Right kidney (tissue), 9 donors: ENCODE measurements at places on chromosomes 6 and 20.

DNA sequence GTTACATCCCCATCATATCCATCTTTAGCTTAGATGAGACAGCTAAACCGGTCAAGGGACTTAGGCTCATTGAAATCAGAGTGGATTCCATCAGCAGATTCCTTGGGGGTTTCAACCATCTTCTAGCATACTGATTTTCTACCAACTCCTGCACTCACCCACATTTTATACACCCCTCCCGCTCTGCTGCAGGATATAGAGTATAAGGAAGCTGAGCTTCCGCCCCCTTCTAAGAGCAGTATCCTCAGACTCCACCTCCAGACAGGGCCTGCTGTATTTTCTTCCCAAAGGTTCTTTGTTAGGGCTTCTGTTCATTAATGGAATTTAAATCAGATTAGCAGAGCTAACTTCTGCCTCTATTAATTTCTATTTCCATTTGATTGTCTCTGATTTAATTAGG is 9.9 kb upstream of the NHLRC1 start:
- DNase-seq, result no peak

DNA sequence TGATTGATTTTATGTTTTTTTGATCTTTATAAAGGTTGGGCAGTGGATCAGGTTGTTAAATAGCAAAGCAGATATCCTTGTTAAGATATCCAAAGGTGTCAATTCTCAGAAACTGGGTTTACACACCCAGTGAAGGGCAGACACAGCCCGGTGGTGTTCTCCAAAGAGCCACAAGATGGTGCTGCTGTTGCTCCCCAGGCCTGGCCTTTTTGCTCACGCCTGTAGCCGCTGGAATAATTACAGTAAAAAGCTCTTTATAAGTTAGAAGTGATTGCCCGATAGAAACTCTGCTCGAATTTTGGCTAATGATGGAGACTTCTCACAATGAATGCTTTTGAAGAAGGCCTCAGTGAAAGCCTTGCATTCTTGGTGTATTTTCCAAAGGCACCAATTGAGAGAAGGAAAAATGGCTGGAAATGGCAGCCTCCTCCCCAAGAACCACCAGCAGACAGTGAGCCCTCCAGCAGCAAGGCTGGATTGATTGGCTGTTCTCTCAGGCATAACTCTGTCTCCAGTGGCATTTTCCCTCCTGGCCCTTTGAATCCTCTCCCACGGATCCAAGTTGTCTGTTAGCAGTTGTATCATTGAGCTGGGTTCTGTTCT is 120.5 kb upstream of the CHD6 start:
- peak; percentile 42 for DNase-seq

DNA sequence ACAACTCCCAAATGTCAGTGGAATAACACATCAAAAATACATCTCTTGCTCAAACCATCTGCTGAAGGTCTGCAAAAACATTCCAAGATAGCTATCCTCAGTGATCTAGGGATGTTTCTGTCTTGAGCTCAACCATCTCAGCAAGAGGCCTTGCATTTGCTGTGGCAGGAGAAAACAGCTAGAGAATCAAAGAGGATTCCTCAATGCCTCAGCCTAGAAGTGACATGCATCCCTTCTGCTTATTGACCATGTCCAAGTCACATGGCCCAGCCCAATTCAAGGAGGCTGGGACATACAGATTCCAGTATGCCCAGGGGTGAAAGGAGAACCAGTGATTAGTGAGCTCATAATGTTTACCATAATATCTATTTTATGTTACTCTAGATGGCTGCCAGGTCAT is 269.5 kb downstream of the PLCB1 start:
- no peak for DNase-seq

- DNase-seq, result peak; percentile 69
These were observed at the start of gene NKAPL for GRCh38 chr6:28258877-28259777. Gene NKAPL, plus strand, starts transcription at chr6:28259297. Its CDS starts 75 bp downstream, at chr6:28259372.

DNA sequence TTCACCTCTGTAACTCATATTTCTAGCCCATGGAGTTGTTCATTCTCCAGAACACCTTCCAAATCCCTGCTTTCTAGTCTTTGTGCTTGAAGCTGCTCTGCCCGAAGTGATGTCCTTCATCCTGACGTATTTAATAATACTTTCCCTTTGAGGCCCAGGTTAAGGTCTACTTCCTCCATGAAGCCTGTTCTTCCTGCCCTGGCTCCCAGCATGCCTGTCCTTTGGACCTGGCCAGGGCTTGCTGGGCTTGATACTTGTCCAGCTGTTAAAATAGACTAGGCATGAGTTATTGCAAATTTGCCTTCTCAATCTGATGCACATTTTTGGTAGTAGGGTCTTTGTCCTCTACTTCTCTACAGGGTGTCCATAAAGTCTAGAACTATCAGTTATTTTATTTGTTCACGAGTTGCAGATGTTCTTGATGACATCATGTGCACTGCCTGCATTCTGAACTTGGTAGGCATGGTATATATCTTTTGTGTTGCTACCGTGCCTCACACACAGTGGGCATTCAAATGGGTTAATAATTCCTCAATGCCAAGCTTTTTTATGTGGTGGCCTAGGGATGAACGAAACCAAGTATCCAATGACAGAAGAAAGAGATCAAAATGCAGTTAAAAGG is 3.1 kb upstream of the MAP7 start:
- DNase-seq, result no peak

DNA sequence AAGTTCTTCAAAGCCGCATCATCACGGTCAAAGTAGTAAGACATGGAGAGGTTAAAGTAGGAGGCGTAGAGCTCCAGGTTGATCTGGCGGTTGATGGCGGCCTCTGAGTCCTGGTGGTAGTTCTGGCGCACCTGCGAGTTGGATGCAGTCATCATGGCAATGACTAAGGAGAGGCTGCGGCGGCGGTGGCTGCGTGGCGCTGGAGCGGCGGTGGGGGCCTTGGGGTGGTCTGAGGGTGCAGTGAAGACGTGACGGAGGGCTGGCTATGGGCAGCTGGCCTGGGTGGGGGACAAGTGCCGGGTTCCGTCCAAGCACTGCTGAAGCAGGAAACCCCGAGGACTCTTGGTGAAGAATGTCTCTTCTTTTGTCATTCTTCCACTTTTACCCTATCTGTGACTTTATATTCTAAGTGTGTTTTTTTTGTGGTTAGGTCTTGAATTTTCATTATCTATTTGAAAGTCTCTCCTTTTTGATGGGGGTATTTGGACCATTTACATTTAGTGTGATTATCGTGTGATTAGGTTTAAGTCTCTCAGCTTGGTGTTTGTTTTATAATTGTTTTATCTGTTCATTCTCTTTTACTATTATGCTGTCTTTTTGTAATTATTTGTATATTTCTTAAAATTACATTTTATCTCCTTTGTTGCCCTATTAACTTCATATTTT is 94.6 kb downstream of the TFAP2B start:
- DNase-seq, result no peak

GRCh38 chr6:49523901-49524300 is 24.2 kb downstream of the GLYATL3 start:
- no peak for DNase-seq

- DNase-seq, result no peak
These were observed 3.2 kb upstream of the TNFRSF6B start for GRCh38 chr20:63693083-63693732.

DNA sequence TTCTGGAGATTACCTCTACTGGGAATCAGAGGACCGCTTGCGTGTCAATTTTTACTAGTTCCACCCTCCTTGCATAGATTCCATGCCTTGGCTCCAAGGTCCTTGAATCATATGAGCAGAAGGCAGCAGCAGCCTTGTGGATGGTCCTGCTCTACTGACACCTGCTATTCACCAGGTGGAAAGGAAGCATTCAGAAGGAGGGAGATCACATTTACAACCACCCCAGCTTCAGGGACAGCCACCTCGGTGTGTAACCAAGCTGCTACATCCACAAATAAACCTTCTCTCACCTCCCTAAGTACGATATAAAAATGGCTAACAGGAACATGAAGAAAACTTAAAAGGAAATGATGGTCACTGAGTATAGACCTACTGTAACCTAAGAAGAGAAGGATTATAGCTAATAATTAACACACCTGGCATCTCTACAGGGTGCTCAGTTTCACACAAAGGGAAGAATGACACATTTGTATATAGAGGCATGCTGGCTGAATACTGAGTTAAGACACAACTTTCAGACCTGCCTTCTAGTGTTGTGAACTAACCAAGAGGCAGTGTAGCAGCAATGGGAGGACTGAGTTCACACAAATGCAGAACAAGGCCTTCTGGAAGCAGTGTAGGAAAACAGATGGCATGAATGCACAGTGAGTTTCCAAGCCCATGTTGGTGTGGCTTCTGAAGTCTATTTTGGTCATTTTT is 46.3 kb upstream of the SRPK1 start:
- peak; percentile 10 for DNase-seq

DNA sequence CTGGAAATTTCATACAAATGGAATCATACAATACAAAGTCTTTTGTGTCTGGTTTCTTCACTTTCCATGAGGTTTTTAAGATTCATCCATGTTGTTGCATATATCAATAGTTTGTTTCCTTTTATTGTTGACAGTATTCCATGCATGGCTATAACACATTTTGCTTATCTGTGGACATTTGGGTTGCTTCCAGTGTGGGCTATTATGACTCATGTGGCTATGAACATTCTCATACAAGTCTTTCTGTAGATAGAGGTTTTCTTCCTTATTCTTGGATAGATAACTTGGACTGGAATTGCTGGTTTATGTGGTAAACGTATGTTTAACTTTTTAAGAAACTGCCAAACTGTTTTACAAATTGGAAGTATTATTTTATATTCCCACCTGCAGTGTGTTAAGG is 30.0 kb upstream of the KIF6 start:
- no peak for DNase-seq

- no peak for DNase-seq
These were observed 5.1 kb upstream of the MAP1LC3A start for GRCh38 chr20:34553366-34553867.

DNA sequence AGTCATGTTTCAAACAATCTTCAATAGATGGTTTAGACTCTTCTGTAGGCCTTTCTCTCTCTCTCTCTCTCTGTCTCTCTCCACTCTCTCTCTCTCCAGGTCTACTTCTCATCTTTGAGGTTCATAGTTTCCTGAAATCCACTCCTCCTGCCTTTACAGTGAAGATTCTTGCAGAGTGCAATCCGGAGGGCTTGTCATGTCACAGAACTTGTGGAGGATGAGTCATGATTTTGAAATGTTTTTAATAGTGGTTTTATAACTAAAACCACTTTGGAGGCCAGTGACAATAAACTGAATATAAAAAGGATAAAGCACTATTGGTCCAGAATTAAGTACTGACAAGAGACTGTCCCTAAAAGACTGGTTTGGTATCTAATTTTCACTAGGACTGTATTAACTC is 156.3 kb downstream of the KIF6 start:
- no peak for DNase-seq

DNA sequence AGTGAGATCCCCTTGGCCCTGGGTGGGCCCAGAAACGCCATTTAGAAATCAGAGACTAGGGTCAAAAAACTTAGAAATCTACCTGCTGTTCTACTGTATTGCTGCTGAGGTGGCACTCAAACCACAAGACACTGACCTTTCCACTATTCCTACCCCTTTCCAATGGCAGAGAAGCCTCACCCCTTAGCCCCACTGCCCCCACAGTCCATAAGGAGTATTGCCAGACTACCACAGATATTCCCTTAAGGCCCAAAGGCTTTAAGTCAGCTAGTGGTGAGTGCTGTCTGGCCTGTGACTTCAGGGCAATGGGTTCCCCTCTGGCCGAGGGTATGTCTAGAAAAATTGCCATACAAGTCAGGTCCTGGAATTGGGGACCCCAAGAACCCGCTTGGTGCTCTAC is 656.1 kb downstream of the COL12A1 start:
- no peak for DNase-seq

GRCh38 chr6:2072453-2072852 is 173.0 kb downstream of the GMDS start:
- DNase-seq, result no peak

DNA sequence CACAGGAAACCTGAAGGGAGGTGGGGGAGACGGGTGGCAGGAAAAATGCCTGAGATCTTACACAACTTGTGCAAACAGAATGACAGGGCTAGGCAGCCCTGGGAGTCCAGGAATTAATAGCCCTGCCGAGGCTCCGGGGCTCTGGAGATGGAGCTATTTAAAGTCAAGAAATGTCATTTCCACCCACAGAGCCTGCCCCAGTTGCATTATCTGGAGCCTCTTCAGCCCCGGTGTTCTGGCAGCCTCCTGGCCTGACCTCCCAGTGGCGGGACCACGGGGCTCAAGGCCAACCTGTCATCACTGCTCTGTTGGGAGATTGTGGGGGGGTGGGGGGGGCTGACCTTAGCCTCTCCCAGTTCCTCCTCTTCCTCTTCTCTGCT is 28.5 kb upstream of the SCUBE3 start:
- DNase-seq, result no peak

DNA sequence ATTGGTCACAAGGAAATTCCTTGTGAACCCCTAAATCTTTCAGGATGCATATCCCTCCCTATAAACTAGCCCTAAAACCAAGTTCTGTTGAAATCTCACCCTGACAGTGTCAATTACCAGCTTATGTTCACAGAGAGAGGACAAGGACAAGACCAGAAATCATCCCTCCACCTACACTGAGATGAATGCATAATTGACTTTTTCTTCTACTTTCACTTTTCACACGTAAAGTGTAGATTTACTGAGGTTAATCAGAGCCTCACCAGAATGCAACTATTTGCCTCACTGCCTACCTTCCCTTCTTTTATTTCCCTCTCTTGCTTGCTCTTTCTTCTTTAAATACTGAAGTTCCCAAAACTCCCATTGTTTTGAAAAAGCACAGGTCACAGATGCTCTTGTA is 15.3 kb upstream of the NKAIN2 start:
- DNase-seq, result no peak

GRCh38 chr20:61950641-61951071 is 115.0 kb downstream of the TAF4 start:
- no peak for DNase-seq

- DNase-seq, result no peak
These were observed 51.0 kb downstream of the STX7 start for GRCh38 chr6:132461958-132462357.

GRCh38 chr6:6643398-6643797 is 54.9 kb downstream of the LY86 start:
- no peak for DNase-seq

- DNase-seq, result no peak
These were observed 22.1 kb downstream of the GSTA4 start for GRCh38 chr6:52972989-52973388.

GRCh38 chr20:434221-434620 is 26.1 kb downstream of the RBCK1 start:
- no peak for DNase-seq

DNA sequence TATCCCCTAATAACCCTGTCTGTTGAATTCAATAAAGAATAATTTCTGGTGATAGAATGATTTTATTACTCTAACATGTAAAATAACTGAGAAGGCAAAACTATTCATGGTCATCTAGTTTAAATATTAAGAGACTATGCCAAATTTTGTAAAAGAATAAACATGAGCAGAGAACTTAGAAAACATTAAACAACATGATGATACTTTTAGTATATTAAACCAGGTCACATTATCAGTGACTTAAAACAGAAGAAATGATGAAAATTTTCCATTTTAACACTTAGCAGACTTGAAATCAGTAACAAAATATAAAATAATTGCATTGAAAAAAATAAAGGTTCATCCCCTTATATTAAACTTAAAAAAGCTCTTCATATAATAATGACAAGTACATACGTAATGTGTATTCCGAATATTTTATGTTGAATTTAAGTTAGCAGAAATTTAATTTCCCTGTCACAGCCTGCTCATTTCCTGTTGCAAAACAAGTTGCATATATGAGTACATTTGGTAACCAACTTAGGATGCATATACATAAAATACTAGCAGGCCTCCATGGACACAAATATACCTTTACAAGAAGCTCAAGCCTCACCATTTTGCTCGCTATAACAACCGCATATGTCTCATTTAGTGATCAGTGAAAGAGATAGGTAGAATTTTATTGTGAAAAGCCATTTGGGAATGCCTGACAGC is 40.6 kb downstream of the DTNBP1 start:
- no peak for DNase-seq

GRCh38 chr20:37349517-37350491 is 3.9 kb downstream of the SRC start:
- DNase-seq, result no peak
